ENCODE measurements at places on chromosomes 13 and 19. TPM values are rescaled to one million over a fixed set of nuclear protein-coding genes. Genes with fewer than 3 reads are reported as not detected.
A peak's percentile ranks its signal among the peaks of the same experiment; 100 is the strongest.

- H3K4me1 ChIP-seq: no peaks in the 10 kb centered on the region
- H3K27ac ChIP-seq: no peak overlapping the region
- H3K27me3 ChIP-seq: no peaks in the 10 kb centered on the region
- H3K4me3 ChIP-seq: no peak overlapping the region
- H3K36me3 ChIP-seq: no peaks in the 10 kb centered on the region
- DNase-seq: no peak
Observed at GRCh38 chr13:82800391-82800790, 1081.9 kb downstream of the SLITRK1 start.

GRCh38 chr19:43501661-43502418 is 2.7 kb downstream of the PHLDB3 start:
- peaks cover 30% of the 10 kb centered on the region for H3K36me3 ChIP-seq
- no peaks in the 10 kb centered on the region for H3K27me3 ChIP-seq
- no peak overlapping the region for H3K27ac ChIP-seq

The TECR gene
- total RNA-seq: 49.5 TPM

- no peaks in the 10 kb centered on the region for H3K27me3 ChIP-seq
- H3K4me1 ChIP-seq: no peaks in the 10 kb centered on the region
- no peak overlapping the region for H3K4me3 ChIP-seq
- H3K36me3 ChIP-seq: no peaks in the 10 kb centered on the region
Observed at GRCh38 chr13:70864731-70865130, 756.5 kb upstream of the KLHL1 start.

DNA sequence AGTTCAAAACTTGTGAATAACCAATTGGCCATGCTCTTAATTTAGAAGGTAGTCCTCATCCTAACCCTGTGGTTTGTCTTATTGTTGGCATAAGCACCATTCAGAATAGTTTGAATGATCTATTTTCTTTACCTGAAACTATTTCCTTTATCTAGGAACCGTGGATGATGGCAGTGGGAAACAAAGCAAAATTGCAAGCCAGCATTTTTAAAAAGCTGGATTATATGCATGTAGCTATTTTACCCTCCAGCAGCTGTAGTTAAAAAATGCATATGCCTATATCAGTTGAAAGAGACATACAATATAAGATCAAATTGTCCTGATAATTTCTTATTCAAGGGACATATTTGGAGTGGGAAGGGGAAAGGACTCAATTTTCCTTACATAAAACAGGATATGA is 19.3 kb downstream of the ZNF613 start:
- H3K4me3 ChIP-seq: no peak overlapping the region
- H3K27me3 ChIP-seq: no peaks in the 10 kb centered on the region
- peaks cover 44% of the 10 kb centered on the region for H3K36me3 ChIP-seq
- H3K4me1 ChIP-seq: no peaks in the 10 kb centered on the region
- no peak for DNase-seq
- H3K27ac ChIP-seq: no peak overlapping the region

- H3K27ac ChIP-seq: peak overlapping the region; percentile 96
- H3K4me1 ChIP-seq: peaks cover 44% of the 10 kb centered on the region
- DNase-seq: no peak
- H3K36me3 ChIP-seq: peaks cover 5% of the 10 kb centered on the region
- H3K4me3 ChIP-seq: peak overlapping the region; percentile 96
Observed at GRCh38 chr19:1019980-1020867, 699 bp downstream of the TMEM259 start.

The CCDC70 gene
- not detected for total RNA-seq

DNA sequence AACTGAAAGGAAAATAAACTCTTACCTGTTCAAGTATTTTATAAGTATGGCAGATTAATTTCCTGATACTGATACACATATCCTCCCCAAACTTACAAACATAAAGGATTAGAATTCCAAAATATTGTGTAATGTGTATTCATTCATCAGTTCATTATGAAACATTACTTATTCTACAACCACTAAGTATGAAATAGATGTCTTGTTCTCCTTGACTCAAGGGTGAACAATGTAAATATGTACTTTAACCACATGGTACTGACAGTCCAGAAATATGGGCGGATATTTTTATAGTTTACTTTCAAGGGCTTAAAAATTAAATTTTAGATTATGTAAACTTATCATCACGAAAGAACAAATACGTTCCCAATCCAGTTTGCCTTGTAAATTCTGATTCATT is 334.0 kb downstream of the LIG4 start:
- no peaks in the 10 kb centered on the region for H3K36me3 ChIP-seq
- no peaks in the 10 kb centered on the region for H3K4me1 ChIP-seq
- no peak overlapping the region for H3K4me3 ChIP-seq
- no peak for DNase-seq

DNA sequence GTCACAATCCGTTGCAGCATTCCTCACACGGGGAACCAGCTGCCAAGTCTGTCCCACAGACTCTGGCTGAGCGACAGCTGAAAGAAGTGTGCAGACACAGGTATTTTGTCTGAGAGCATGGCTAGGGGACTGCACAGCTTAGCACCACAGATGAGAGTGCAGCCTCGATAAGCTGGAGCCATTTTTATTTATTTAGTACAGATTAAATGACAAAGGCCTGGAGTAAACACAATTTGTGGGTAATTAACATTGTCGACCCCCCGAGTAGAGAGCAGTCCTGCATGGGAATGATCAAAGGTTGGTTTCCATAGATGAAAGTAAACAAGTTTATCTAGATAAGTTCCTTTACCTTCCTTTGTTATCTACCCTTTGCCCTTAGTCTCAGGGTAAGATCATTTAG is 836.2 kb downstream of the DACH1 start:
- H3K27ac ChIP-seq: no peak overlapping the region
- no peak overlapping the region for H3K4me3 ChIP-seq
- DNase-seq: no peak
- H3K36me3 ChIP-seq: no peaks in the 10 kb centered on the region

The ZNF160 gene
- total RNA-seq: 76.4 TPM

The TEX26 gene
- total RNA-seq: not detected

DNA sequence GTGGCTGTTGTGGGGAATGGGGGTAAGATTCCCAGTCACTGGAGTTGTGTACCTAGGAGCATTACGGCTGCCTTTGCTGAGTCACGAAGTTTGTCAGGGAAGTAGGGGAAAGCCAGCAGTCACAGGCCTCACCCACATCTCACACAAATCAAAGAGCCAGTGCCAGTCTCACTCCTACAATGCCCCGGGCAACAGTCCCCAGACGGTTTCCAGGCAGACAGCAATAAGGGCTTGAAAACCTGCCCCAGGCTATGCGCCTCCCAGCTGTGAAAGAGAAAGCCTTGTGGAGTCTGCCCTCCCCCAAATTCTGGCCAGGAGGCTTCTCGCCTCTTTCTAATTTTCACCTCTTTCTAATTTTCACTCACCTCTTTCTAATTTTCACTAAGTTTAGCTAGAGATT is 142.3 kb upstream of the EDNRB start:
- no peaks in the 10 kb centered on the region for H3K4me1 ChIP-seq
- no peaks in the 10 kb centered on the region for H3K27me3 ChIP-seq
- H3K27ac ChIP-seq: peak overlapping the region; percentile 7
- no peak for DNase-seq
- H3K36me3 ChIP-seq: no peaks in the 10 kb centered on the region

GRCh38 chr13:74168263-74168675 is 34.1 kb upstream of the KLF12 start:
- H3K36me3 ChIP-seq: no peaks in the 10 kb centered on the region
- no peaks in the 10 kb centered on the region for H3K4me1 ChIP-seq
- peak; percentile 27 for DNase-seq

The SIGLEC9 gene
- 13.9 TPM for total RNA-seq

The CBY2 gene
- total RNA-seq: not detected

- no peak overlapping the region for H3K27ac ChIP-seq
- peaks cover 16% of the 10 kb centered on the region for H3K4me1 ChIP-seq
- peak; percentile 2 for DNase-seq
- no peaks in the 10 kb centered on the region for H3K36me3 ChIP-seq
Observed at GRCh38 chr13:37870895-37871550, 1.5 kb upstream of the TRPC4 start.

DNA sequence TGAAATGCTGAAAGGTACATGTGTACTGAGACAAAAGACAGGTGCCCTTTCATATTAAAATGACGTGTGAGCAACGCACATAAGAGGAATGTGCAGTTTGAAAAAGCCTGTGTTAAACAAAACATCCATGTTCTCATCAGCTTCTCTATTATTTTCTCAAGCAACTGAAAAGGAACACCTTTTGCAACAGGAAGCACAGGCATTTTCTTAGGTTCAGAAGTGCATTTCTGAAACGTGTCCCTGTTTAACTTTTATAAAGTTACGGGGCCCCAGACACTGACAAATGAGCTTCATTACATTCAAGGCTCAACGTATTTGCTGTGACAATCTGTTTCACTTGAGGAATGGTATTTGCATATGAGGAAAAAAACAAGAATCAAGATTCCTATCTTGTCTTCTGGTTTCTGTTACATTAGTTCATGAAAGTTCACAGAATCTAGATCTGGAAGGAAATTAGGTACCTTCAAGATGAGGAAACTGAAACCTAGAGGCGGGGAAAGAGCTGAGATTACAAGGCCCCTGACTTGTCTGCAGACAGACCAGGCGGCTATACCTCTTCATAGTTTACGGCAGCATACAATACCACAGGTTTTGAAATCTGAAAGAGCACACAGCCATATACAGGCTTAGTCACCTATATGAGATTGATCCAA is 431.7 kb downstream of the KLF12 start:
- H3K27me3 ChIP-seq: no peaks in the 10 kb centered on the region
- peak; percentile 58 for DNase-seq
- no peaks in the 10 kb centered on the region for H3K36me3 ChIP-seq
- H3K4me3 ChIP-seq: no peak overlapping the region

The CDX2 gene
- total RNA-seq: 106 TPM

GRCh38 chr13:21550918-21551317 is 53.1 kb downstream of the MICU2 start:
- H3K4me1 ChIP-seq: no peaks in the 10 kb centered on the region
- H3K36me3 ChIP-seq: no peaks in the 10 kb centered on the region
- no peak for DNase-seq
- no peaks in the 10 kb centered on the region for H3K27me3 ChIP-seq

- peaks cover 15% of the 10 kb centered on the region for H3K4me1 ChIP-seq
- DNase-seq: no peak
- H3K27ac ChIP-seq: no peak overlapping the region
- peaks cover 54% of the 10 kb centered on the region for H3K27me3 ChIP-seq
- H3K36me3 ChIP-seq: no peaks in the 10 kb centered on the region
- peak overlapping the region; percentile 21 for H3K4me3 ChIP-seq
Observed at GRCh38 chr13:112928972-112929782, 39.8 kb upstream of the MCF2L start.

DNA sequence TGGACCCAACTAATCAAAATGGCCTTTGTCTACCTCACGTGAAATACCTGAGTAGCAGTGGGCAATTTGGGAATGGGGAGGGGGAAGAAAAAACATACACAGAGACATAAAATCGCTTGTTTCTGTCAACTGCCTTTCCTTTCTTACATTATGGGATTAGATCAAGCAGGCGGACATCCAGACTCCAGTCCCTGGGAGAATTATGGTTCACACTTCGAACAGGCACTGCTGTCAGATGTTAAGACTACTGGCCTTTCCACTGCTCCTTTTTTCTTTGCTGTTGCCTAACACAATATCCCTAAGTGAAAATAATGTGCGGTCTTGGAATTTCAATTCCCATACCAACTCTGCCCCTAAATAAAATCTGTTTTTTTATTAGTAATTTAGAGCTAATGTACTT is 1719.7 kb upstream of the SLC10A2 start:
- no peak overlapping the region for H3K4me3 ChIP-seq
- H3K36me3 ChIP-seq: no peaks in the 10 kb centered on the region
- DNase-seq: no peak

GRCh38 chr19:10327793-10328192 is 5.5 kb downstream of the RAVER1 start:
- H3K4me3 ChIP-seq: no peak overlapping the region
- DNase-seq: no peak
- H3K4me1 ChIP-seq: peaks cover 18% of the 10 kb centered on the region
- no peaks in the 10 kb centered on the region for H3K27me3 ChIP-seq
- no peak overlapping the region for H3K27ac ChIP-seq

GRCh38 chr19:3204646-3205275 is 19.0 kb downstream of the NCLN start:
- no peak overlapping the region for H3K4me3 ChIP-seq
- no peak for DNase-seq
- peaks cover 89% of the 10 kb centered on the region for H3K36me3 ChIP-seq
- no peak overlapping the region for H3K27ac ChIP-seq
- no peaks in the 10 kb centered on the region for H3K4me1 ChIP-seq

DNA sequence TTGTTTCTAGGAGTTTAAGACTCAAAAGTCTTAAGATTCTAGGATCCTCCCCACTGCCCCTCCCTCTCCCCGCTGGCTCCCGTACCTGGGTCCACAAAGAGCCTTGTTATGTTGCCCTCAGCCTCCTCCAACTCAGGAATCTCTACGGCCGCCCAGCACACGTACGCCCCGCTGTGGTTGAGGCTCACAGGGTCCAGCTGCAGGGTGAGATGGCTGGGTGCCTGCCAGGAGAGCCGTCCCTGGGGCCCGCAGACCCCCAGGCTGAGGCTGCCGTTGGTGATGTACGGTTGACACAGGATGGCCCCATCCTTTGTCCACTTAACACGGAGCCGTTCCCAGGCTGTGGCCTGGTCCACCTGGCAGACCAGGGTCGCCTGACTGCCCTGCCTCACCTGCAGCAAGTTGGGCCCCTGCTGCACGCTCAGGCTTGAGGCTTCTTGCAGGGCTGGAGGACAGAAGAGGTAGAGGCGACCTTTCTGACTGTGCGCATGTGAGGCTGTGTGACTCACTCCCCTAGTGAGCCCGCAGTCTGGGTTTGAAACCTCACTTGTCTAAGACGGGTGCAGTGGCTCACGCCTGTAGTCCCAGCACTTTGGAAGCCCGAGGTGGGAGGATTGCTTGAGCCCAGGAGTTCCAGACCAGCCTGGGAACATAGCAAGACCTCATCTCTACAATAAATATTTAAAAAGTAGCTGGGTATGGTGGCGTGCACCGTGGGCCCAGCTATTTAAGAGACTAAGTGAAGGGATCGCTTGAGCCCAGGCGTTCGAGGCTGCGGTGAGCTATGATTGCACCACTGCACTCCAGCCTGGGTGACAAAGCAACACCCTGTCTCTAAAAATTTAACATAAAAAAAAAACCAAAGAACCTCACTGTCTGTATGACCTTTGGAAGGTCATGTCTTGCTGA is 4.0 kb downstream of the TMIGD2 start:
- no peaks in the 10 kb centered on the region for H3K36me3 ChIP-seq
- H3K27ac ChIP-seq: no peak overlapping the region
- no peak overlapping the region for H3K4me3 ChIP-seq
- DNase-seq: no peak
- no peaks in the 10 kb centered on the region for H3K4me1 ChIP-seq
- H3K27me3 ChIP-seq: peaks cover 51% of the 10 kb centered on the region
